ENCODE measurements at places on chromosomes 5 and 9.
A peak's percentile ranks its signal among the peaks of the same experiment; 100 is the strongest.

GRCh38 chr9:10946676-10947410 is 334.0 kb upstream of the PTPRD start:
- DNase-seq: no peak

DNA sequence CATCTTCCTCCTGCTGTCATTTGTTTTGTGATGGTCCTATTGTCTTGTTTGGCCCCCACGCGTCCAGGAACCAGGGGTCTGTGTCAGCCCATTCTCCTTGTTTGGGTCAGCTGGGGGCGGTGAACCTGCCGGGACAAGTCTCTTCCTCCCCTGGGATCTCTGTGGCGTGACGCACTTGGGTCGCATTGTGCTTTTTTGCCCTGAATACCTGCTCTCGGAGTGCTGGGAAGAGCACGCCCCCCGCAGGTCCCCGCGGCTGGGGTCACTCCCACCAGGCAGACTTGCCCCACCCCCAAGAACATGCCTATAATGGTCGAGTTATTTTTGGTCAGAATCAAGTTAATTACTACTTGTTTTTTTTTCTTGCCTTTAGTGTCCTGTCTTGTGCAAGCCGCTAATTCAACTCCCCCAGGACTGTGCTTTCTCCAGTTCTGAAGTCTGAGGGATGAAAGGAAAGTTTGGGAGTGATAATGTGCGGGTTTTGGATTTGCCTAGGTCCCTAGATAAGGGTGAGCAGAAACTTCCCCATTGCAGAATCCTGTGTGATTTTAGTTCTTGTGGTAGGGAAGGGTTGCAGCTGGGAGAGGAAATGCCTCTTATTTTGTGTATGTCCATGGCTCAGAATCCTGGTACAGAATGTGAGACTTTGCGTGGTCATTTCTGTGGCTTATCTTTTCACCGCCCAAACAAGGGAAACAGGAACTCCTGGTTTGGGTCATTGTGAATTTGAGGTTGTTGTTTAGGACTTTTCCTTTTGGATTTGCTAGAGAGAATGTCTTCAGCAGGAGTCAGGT is 789 bp downstream of the ACER2 start:
- peak; percentile 43 for DNase-seq

DNA sequence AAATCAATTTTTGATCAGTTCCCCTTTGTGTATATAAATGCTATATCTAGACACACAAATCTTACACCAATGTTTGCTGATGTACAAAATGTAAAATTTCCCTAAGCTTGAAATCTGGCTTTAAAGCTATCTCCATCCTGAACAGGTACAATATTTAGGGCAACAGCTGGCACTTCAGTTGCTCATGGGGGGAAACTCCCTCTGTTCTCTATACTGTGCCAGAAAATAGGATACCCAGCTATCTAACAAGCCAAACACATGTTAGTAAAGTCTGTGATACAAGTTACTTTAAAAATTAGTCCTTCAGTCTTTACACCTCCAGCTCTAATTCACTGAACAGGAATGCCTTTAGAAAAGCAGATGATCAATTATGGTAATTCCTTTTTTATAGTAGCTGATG is 191.8 kb downstream of the SLF1 start:
- DNase-seq: no peak

DNA sequence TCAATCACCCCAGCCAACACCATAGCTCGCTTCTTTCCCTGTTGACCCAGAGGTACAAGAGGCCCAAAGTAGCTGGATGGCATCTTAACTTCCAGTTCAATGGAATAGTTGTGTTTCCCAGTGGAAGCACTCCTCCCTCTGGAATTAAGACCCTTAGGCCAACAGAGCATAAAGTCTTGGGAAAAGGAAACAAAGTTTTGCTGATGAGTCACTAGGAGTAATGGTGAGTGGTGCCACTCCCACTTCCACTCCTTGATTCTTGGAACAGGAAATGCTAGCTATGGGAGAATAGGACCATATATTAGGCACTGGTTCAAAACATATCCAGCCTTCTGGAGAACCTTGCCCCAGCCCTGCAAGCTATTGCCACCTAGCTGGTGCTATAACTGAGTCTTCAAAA is 44.7 kb upstream of the LMX1B start:
- DNase-seq: no peak

GRCh38 chr9:127209948-127210640 is 54.5 kb upstream of the GARNL3 start:
- DNase-seq: no peak

DNA sequence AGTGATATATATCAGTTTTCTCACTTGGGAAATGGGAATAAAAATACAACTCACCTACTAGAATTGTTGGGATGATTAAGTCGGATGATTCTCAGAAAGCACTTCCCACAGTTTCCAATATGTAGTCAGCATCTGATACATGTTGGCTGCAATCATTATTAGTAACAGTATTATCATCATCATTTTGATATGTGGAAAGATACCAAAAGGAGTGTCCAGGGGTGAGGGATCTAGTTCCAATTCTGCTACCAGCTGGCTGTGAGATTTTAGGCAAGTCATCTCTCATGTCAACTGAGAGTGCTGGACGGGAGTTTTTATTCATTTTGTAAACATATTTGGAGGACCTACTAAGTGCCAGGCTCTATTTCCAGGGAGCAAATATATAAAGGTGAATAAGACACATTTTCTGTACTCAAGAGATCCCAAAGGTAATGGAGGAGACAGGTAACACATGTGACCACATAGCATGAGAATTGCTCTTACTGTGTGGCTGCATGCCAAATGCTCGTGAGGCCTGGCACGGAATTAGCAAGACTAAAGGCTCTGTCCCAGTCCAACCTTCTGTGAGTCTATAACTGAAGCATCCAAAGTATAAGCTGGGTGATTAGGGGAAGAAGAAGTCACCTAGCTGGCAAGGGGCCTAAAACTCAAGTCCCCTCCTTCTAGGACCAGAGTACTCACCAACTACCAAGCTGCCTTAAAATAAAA is 83.0 kb downstream of the GRIA1 start:
- DNase-seq: no peak

DNA sequence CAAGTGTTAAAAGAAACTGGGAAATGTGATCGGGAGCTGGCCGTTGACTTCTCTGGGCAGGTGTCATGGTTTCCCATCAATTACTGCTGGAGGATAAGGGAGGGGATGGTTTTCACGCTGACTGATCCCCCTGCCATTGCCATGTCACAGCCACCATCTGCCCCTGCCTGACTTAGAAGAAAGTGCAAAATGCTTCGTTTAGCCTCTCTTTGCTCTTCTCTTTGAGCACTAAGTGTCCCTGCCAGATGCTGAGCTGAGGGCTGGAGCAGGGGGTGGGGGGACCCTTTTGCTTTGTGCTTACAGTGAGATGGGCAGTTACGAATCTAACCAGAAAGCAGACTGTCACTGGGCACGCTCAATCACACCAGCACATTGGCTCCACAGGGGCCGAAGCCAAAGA is 138.4 kb upstream of the ALDH1B1 start:
- no peak for DNase-seq

DNA sequence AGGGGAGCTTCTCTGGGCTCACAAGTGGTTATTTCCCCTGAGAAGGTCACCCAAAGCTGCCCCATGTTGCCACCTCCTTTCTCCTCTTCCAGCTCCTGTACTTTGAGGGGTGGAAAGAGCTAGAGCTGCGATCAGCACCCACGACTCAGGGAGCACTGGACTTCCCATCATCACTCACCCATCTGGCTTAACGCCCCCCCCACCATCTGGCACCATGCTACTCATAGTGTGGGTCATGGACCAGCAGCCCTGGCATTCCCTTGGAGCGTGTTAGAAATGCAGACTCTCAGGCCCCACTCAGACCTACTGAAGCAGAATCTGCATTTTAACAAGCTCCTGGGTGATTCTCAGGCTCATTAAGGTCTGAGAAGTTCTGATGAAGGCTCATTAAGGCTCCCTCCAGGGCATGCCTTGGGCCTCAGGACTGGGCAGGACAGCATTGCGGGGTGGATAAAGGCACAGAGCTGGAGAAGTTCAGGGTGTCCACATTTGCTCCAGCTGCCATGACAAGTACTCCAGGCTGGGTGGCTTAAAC is 67.3 kb downstream of the GALNT12 start:
- no peak for DNase-seq

DNA sequence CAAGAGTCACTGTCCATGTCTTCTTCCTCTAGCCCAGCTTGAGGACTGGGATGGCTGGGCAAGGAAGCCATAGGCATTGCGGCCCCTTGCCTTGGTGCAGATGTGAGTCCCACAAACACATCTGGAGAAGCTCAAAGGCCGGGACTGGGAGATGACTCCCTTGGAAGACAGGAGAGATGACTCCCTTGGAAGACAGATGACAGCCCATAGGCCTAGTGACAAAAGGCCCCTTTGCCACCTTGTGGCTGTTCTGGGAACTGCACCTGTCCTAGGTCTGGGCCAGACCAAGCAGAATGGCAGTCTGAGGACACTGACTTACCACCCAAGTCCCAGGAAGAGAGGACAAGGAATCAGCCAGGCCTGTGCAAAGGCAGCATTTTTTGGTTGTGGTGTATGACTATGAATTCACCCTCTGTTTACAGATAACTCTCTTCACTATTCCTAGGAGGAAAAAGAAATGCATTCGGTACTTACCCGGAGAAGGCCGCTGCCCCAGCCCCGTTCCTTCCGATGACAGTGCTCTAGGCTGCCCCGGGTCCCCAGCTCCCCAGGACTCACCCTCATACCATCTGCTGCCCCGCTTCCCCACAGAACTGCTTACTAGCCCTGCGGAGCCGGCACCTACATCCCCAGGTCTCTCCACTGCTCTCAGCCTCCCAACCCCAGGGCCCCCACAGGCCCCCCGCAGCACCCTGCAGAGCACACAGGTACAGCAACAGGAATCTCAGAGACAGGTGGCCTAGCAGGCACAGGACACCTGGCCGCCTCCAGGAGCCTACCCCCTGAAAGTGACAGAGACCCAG is 30.8 kb downstream of the SKP1 start:
- peak; percentile 60 for DNase-seq

GRCh38 chr5:98593418-98593817 is 180.0 kb upstream of the RGMB start:
- DNase-seq: no peak

GRCh38 chr5:32625547-32625946 is 40.2 kb downstream of the SUB1 start:
- no peak for DNase-seq

DNA sequence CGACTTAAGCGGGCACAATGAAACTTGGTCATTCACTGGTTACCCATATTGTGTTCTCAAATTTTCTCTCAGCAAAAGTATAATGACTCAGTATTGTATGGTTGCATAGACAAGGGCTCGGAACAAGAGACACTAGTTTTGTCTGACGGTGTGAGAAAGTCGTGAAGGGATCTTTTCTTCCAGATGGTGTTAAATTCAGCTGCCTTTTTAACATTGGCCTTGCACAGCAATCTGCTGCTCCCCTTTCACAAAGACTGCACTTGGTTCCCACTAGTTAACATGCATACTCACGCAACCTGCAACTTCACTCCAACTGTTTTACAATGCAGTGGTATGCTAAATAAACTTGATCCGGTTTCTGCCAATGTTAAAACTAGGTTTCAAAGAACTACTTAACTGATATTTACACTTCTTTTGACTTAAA is 219.2 kb downstream of the MEF2C start:
- no peak for DNase-seq

DNA sequence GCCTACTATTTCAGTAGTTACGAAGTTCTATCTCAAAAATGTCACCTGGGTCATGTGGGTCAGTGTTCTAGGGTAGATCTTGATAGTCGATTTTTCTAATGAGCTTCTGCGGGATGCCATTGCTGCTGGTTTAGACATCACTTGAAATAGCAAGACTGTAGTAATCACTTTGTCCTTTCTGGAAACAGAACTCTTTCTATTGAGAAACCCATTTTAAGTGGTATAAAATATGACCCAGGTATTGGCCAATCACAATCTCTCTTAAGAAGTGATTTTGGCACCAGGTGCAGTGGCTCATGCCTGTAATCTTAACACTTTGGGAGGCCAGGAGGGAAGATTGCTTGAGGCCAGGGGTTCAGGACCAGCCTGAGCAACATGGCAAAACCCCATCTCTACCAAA is 17.6 kb downstream of the ARRDC3 start:
- no peak for DNase-seq

GRCh38 chr5:174532455-174533453 is 191.6 kb upstream of the MSX2 start:
- no peak for DNase-seq

DNA sequence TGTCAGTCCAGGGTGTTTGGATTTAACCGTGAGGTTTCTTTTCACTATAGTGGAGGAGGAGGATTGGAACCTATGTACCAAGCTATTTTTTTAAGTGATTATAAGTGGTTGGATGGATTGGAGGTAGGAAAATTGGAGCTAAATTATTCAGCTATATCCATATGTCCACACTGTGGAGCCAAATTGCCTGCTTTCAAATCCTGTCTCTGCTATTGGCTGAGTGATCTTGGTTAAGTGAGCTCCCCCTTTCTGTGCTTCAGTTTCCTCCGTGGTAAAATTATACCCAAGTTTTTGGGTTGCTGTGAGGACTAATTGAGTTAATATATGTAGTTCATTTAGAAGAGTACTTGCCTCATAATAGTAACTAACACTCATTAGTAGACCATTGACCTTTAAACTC is 2.5 kb downstream of the CENPP start:
- DNase-seq: peak; percentile 20
